ENCODE measurements at places on chromosomes 11 and 22.

GRCh38 chr11:129277198-129277843, 85.2 kb upstream of the ARHGAP32 start:
- no peaks in the 10 kb centered on the region for H3K27me3 ChIP-seq
- no peak overlapping the region for H3K27ac ChIP-seq
- DNase-seq: no peak
- H3K4me1 ChIP-seq: peaks cover 45% of the 10 kb centered on the region
- H3K4me3 ChIP-seq: no peak overlapping the region

GRCh38 chr22:36329254-36330078, 58.3 kb downstream of the MYH9 start:
- no peaks in the 10 kb centered on the region for H3K27me3 ChIP-seq
- no peaks in the 10 kb centered on the region for H3K36me3 ChIP-seq
- H3K4me1 ChIP-seq: peaks cover 7% of the 10 kb centered on the region
- H3K27ac ChIP-seq: peak overlapping the region; percentile 91
- no peak overlapping the region for H3K4me3 ChIP-seq

DNA sequence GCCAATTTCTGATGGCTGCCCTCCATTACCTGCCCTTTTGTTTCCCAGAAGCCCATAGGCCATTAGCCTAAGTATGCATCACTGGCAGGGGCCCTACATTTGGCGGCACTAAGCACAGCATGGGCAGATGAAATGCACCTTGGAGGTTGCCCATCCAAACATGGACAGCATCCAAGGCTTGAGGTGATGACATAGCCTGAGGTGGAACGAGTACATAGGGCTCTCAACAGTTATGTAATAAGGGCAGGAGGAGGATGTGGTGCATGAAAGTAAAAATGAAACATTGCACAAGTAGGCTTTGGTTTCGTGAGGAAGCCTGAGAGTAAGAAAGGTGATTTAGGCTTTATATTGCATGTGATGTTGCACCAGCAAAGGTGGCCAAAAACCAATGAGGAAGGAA, 148.1 kb downstream of the FAM76B start:
- no peak overlapping the region for H3K4me3 ChIP-seq
- DNase-seq: no peak
- H3K4me1 ChIP-seq: no peaks in the 10 kb centered on the region
- no peaks in the 10 kb centered on the region for H3K36me3 ChIP-seq
- no peaks in the 10 kb centered on the region for H3K27me3 ChIP-seq

GRCh38 chr22:47161631-47162030, 399.2 kb downstream of the TBC1D22A start:
- no peaks in the 10 kb centered on the region for H3K4me1 ChIP-seq
- DNase-seq: peak; percentile 43
- no peaks in the 10 kb centered on the region for H3K27me3 ChIP-seq

DNA sequence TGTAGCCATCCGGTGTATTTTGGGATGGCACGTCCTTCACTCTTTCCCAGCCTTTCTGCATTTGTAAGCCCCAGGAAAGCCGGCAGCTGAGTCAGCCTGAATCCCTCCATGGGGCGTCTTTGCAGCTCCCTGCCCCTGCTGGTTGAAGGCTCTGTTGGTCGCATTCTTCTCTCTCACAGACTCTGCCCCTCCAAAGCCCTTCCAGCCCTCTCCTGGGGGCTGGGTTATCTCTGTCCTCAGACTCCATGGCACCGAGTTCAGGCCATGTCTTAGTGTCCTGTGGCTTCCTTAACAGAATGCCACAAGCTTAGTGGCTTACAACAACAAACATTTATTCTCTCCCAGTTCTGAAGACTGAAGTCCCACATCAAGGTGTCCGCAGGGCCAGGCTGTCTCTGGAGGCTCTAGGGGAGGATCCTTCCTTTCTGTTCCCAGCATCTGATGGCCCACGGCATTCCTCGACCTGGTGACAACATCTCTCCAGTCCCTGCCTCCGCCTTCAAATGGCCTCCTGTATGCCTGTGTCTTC, 62.2 kb downstream of the BCR start:
- H3K4me1 ChIP-seq: no peaks in the 10 kb centered on the region
- DNase-seq: no peak
- H3K27ac ChIP-seq: no peak overlapping the region
- H3K4me3 ChIP-seq: no peak overlapping the region
- no peaks in the 10 kb centered on the region for H3K36me3 ChIP-seq

DNA sequence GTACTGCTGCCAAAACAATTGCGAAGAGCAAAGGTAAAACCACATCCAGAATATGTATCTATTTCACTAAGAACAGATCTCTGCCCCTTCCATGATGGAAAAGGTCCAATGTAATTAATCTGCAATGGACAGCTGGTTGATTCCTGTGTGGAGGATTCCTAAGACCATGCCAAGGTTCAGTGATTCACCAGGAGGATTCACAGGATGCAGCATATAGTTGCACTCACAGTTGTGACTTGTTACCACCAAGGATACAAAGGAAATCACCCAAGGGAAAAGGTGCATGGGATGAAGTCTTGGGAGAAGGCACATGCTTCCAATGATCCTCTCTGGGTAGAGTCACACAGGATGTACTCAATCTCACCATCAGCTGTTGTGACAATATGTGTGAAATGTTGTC, 35.1 kb upstream of the CUL5 start:
- H3K4me1 ChIP-seq: no peaks in the 10 kb centered on the region
- no peaks in the 10 kb centered on the region for H3K27me3 ChIP-seq
- H3K27ac ChIP-seq: no peak overlapping the region
- H3K4me3 ChIP-seq: no peak overlapping the region

DNA sequence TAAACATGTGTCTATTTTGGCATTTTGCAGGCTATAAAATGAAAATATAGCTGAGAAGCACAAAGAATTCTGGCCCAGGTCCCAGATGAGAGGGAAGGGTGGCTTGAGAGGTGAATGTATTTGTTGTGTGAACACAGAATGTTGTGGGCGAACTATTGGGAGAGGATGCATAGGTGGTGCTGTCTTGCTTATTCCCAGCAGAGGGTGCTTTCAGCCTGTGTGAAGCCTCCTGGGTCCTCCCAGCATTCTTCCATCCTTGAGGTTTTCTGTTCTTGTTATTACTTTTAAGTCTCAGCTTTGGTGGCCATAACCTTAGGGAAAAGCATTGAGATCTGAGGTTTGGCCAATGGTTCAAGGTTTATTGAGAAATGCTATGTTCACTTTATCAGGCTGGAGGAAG, 108.7 kb upstream of the SNX19 start:
- no peak for DNase-seq
- H3K36me3 ChIP-seq: no peaks in the 10 kb centered on the region
- no peak overlapping the region for H3K27ac ChIP-seq

DNA sequence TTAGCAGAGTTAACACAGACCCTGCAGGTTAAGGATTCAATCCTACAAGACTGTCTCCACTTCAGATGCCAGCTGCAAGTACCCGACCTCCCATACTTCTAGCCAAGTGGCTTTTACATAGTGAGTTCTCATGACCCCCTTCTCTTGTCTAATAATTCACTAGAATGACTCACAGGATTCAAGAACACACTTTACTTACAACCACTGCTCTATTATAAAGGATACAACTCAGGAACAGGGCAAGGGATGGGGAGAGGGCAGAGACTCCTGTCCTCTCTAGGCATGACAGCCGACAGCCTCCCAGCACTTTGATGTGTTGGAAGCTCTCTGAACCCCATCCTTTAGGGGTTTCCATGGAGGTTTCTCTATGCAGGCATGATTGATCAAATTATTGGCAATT, 60.0 kb downstream of the MYO18B start:
- H3K27ac ChIP-seq: no peak overlapping the region
- H3K27me3 ChIP-seq: no peaks in the 10 kb centered on the region
- H3K4me3 ChIP-seq: no peak overlapping the region
- DNase-seq: no peak
- no peaks in the 10 kb centered on the region for H3K4me1 ChIP-seq
- H3K36me3 ChIP-seq: no peaks in the 10 kb centered on the region

GRCh38 chr11:38089726-38090125, 1491.7 kb upstream of the RAG2 start:
- H3K4me1 ChIP-seq: no peaks in the 10 kb centered on the region
- no peaks in the 10 kb centered on the region for H3K36me3 ChIP-seq
- no peak overlapping the region for H3K27ac ChIP-seq
- DNase-seq: no peak
- no peak overlapping the region for H3K4me3 ChIP-seq
